Anterior cingulate cortex (tissue), 58 donors: ENCODE measurements at places on chromosomes 7 and 10.

DNA sequence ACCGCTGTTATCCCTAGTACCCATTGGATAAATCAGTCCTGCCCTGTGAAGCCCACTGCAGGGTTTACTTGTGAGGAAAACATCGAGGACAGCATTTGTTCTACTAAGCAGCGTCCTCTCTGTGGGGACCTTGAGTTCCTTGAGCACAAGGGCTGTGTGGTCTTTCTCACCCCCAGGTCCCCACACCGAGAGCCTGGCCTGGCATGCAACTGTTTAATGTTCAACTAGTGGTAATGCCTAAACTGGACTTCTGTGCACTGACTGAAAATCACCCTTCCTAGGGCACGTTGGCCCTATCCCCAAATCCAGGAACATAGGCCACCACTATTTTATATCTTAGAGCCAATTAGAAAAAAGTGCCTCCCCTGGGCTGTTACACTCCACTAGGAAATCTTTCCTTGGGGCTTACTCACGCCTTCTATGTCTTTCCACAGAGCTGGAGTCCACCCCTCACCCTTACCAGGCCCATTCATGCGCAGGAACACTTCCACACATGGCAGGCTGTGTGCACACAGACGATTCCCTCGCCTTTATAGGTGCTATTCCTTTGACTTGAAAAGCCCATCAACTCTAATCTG is 1.7 kb upstream of the TMEM213 start:
- no peak for DNase-seq

- DNase-seq, result no peak
Observed at GRCh38 chr10:127948791-127949190, 41.9 kb downstream of the PTPRE start.

GRCh38 chr10:22537810-22538209 is 176.6 kb downstream of the PIP4K2A start:
- no peak for DNase-seq

DNA sequence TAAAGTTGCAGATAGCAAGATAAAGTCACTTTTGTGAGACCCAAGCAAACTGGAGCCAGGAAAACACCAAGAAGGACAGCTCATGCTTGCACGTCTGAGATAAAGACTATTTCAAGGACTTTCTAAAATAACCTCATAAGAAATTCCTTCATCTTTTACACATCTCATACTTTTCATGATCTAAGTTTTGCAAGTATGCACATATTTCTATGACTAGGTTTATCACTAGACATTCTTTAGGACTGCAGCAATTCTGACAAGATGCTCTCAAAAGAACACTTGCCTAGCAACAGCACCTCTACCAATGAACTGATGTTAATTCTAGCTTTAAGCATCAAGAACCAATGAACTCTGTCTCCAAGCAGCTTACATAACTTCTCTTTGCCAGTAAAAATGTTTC is 457.6 kb downstream of the SEMA3D start:
- no peak for DNase-seq

DNA sequence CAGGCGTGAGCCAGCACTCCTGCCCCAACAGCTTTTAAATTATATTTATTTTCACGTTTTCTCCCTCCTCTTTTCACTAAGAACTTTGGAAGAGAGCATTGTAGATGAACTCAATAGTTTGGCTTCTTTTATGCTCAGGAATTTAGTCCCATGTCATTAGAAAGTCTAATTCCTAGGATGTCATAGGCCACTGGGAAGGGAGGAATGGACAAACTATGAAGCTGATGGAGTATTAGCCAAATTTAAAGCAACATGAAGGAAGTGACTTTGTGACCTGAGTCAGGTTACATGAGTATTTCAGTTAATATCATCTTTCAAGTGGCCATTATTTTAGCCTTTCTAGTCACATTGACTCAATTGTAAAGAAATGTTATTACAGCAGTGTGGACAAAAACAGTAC is 18.0 kb upstream of the OPN4 start:
- no peak for DNase-seq

- DNase-seq, result peak; percentile 32
Observed at GRCh38 chr10:124197371-124198124, 104.2 kb upstream of the CHST15 start.

GRCh38 chr10:6333086-6333485 is 130.4 kb downstream of the PFKFB3 start:
- no peak for DNase-seq

- no peak for DNase-seq
Observed at GRCh38 chr7:4079366-4079765, 602.7 kb upstream of the FOXK1 start.

- no peak for DNase-seq
Observed at GRCh38 chr10:69794673-69795072, 7.0 kb upstream of the COL13A1 start.

DNA sequence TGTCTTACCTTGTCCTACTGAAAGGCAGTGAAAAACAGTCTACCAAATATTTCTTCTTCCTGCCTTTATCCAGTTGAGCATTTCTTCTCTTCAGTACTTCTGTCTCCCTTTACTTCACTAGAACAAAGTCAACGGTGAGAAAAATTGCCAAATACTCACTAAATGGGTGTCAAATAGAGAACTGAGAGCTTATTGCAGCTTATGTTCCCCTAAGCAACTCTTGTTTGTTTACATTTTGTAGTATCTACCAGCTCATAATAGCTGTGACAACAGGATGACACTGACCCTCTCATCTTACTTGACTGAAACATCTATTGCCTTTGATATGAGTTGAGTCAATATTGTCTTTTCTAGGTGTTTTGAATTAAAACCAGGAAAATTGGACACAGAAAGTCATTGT is 327.9 kb upstream of the SORCS1 start:
- DNase-seq, result no peak

- no peak for DNase-seq
Observed at GRCh38 chr7:144525956-144526355, 122.5 kb upstream of the NOBOX start.

GRCh38 chr7:33191340-33191739 is 62.0 kb downstream of the BBS9 start:
- no peak for DNase-seq

DNA sequence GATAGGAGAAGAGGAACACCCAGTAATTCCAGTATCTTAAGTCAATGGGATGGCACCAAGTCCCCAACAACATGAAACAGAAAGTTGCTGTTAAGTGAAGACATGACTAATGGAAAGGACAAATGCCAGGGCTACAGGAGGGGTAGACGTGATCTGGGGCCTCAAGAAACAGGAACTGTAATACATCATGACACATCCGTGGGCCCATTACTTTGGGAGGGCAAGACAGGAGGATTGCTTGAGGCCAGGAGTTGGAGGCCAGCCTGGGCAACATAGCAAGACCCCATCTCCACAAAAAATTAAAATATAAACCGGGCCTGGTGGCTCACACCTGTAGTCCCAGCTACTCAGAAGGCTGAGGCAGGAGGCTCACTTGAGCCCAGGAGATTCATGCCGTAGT is 408.6 kb upstream of the PRKCQ start:
- DNase-seq, result no peak
